ENCODE measurements at places on chromosomes 5 and 9.
A peak's percentile ranks its signal among the peaks of the same experiment; 100 is the strongest.

GRCh38 chr9:78188594-78188993 is 47.3 kb upstream of the CEP78 start:
- no peak for DNase-seq

DNA sequence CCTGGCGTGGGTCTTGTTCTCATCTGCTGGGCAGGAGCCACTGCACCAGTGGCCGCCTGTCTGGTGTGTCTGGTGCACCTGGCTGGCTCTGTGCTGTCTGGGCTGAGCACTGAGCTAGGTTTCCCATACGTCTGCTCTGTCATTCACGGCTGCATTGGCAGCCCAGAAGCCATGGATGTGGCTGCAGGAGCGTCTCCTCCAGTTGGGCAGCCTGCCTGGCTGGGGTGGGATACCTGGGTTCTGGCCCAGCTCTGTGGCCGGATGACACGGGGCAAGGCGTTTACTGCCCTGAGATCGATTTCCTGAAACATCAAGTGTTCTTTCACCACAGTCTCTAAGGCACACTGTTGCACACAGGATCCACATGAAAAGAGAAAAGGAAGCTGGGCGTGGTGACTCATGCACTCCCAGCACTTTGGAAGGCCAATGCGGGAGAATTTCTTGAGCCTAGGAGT is 25.5 kb upstream of the SLC25A51 start:
- DNase-seq = no peak

- DNase-seq = peak; percentile 65
Measured at GRCh38 chr9:137809040-137809576, 68.5 kb upstream of the CACNA1B start.

GRCh38 chr9:129524582-129525270 is 96.2 kb downstream of the C9orf50 start:
- DNase-seq = no peak

- no peak for DNase-seq
Measured at GRCh38 chr5:116824751-116825438, 250.3 kb upstream of the SEMA6A start.

DNA sequence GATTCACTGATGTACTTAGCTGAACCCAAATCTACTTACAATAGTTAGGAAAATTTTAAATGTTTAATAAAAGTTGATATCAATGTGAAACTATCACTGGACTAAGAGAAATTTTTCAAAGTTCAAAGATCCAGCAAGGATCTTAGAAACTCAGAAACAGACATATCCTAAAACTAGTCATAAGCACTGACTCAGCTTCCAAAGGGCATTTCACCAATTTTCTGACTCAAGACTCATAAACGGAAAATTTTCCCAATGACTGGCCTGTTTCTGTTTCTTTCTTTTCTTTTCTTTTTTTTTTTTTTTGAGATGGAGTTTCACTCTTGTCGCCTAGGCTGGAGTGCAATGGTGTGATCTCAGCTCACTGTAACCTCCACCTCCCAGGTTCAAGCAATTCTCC is 66.6 kb downstream of the CDC14B start:
- no peak for DNase-seq

GRCh38 chr9:135971892-135972291 is 10.7 kb upstream of the UBAC1 start:
- no peak for DNase-seq

GRCh38 chr9:129036923-129037766 is 719 bp downstream of the MIGA2 start:
- DNase-seq = no peak

GRCh38 chr9:22157828-22158227 is 148.7 kb upstream of the CDKN2B start:
- no peak for DNase-seq

- DNase-seq = no peak
Measured at GRCh38 chr5:123951582-123951977, 439.6 kb downstream of the CSNK1G3 start.

DNA sequence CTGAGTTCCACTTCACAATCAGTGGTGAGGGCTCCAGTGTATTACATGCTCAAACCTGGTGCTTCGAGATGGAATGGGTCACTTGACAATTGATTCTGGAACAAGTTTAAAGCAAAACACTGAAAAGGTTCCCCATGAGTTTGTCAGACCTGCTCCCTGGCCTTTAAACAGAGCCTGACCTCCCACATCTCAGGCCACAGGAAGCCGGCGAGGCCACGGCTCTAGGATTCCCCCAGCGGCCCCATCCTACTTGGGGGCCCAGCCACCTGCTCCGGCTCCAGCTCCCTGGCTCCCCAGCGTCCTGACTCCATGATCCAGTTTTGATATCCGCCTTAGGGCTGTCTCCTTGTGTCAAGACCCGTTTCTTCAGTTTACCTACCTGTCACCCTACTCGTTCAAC is 62.0 kb downstream of the TTLL11 start:
- no peak for DNase-seq

DNA sequence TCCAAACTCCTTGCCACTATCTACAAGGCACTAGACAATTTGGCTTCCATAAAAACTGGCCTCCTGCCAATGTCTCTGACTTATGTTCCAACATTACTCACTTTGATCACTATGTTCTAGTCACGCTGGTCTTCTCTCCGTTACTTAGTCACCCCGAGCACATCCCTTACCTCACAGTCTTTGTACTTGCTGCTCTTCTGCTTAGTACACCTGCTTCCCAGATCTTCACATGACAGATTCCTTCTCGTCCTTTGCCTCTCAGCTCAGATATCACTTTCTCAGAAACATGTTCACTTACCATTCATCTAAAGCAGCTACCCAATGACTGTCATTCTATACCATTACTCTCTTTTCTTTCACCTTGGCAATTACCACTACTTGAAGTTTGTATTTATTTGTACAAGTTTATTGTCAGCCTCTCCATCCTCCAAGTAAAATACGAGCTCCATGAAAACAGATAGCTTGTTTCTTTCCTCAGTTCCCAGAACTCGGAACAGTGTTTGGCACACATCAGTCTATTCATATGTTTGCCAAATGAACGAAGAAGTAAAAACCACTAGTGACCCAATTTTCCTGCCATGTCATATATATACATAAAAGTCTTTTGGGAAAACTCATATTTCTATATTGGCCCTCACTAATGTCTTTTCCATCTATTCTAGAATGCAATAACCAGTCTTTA is 5.9 kb upstream of the SLC22A5 start:
- no peak for DNase-seq

DNA sequence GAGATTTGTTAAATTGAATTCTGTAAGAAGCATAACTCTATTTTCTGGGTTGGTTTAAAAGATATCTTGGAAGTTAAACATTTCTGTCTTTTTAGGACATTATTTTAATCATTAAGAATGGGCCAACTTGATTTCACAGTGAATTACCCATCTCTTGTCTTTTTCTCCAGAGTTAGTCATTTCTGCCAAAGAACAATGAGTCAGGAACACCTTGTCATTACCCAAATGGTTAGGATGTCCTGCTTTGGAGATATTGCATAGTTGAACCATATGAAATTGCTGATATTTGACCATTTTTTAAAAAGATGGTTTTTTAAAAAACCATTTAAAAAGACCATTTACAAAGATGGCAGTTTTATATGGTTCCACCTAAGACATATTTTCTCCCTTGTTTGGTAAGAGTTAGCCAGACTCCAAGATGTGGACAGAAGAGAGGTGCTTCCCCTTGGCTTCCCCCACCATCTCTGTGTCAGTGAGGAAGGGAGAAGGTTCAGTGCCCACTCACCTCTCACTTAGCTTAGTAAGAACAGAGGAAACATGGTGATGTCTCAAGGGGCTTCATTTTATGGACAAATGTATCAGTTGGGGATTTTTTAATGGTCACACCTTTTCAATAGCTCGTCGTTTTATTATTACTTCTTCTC is 103.0 kb downstream of the PCSK1 start:
- DNase-seq = no peak

GRCh38 chr9:83521011-83521410 is 17.2 kb downstream of the FRMD3 start:
- DNase-seq = no peak

- no peak for DNase-seq
Measured at GRCh38 chr9:28136113-28136512, 562.8 kb upstream of the C9orf72 start.

- DNase-seq = no peak
Measured at GRCh38 chr9:39108145-39108544, 179.8 kb downstream of the CNTNAP3 start.

DNA sequence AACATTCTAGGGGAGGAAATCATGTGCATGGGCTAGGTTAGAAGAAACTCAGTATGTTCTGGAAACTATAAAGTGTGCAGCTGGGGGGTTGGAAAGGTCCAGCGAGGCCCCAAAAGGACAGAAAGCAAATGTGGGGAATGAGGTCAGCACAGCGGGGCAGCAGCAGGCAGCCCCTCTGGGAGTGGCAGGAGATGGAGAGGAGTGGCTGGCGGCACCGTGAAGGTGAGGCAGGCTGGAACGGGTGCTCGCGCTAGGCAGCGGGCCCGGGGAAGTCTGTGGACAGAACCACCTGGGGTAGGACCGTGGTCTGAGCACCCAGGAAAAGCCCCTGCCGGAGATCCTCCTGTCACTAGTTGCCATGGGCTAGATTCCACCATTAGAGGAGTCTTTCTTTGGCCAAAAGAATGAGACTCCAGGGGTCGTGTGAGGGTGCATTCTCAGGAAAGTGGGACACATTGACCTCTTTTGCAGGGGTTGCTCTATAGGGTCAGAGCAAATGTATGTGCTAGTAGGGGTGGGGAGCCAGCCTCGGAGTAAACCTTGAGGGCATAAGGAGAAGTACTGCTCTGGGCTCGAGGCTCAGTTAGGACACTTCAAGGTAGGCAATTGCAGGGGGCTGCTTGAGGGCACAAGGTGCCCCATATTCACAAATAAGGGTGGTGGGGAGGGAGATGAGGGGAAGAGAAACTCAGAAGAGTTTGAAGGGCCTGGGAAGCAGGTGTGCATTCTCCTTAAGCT is 61.2 kb downstream of the IL6ST start:
- no peak for DNase-seq

GRCh38 chr5:157339409-157339808 is 73.5 kb downstream of the CYFIP2 start:
- DNase-seq = no peak

GRCh38 chr5:134525683-134526482 is 413 bp downstream of the JADE2 start:
- peak; percentile 52 for DNase-seq

DNA sequence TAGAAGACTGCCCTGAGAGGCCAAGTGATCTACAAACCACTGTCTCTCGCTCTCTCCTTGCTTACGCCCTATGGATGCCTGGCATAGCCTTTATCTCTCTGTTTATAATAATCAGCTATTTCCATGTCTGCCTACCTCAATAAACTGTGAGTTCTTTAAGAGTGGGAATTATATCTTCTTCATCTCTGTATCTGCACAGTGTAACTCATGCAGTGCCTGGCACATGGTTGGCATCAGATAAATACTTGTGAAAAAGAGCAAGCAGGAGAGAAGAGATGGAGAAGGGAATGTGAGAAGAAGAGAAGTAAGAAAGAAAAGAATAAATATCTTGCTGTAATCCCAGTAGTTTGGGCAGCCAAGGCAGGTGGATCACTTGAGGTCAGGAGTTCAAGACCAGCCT is 94.6 kb upstream of the TNPO1 start:
- DNase-seq = no peak

DNA sequence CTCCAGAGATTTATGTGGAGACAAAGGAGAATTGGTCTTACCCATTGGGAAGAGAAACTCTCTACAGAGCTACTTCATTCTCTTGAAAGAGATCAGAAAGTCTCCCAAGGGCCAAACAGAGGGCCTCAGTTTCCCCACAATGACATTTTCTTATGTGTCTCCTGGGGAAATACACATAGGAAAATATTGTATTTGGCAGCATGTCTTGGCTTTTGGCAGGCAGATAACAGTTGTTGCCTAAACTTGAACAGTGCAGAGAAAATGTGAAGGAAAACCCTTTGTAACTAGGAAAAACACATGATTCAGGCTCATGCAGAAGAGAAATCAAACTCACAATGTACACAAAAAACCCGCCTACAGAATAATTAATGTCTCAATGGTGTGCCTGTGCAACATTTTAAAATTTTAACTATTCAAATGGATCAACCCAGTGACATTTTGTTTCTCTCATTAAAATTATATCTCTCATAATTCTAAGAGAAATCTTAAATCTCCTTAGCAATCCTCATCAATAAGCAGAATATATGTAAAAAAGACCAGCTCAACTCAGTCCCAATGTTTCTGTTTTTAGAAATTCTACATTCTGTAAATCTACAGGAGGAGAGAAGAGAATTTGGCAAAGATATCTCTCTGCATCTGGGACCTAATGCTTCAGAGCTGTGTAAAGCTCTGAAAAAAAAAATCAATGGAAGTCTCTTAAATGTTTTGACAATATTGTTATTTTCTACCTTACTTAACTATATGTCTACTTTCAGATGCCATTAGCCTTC is 205.1 kb downstream of the ADAMTSL1 start:
- no peak for DNase-seq

DNA sequence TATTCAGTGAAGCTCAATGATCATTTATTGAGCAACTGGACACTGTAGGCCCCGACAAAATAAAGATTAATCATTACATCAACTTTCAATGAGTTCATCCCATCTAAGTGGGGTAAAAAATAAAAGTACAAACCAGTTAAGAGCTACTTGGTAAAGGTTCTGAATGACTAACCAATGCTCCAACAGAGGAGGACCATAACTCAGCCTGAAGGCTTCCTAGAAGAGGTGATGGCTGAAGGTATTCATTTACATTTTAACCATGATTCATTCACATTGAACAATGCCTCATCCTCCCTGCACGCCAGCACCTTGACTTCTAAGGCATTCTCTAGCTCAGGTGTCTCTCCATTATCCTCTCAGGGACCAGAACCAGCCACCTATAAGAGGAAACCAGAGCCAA is 201.4 kb downstream of the ZNF462 start:
- no peak for DNase-seq

DNA sequence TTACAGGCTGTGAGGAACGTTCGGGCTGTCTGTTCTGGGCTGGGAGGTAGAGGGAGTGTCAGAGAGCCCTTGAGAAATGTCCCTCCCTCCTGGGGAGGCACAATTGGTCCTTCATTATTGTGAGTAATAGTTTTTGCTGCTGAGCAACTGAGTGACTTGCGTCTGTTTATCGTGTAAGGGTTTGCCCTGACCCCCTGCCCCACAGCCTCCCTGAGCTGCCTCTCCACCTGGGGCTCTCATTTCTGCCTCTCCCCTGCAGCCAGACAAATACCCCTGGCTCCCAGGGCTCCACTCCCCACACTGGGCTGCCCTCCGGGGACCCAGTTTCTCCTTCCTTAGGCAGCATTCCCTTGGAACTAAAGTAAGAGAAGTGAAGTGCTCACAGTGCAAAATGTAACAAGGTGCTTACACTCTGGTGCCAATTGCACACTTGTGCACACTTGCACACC is 174.9 kb upstream of the MVB12B start:
- DNase-seq = no peak

GRCh38 chr9:17318821-17319320 is 184.0 kb downstream of the CNTLN start:
- DNase-seq = no peak
